T-helper 1 cell (primary cell): ENCODE measurements at places on chromosomes 1 and 21.

DNA sequence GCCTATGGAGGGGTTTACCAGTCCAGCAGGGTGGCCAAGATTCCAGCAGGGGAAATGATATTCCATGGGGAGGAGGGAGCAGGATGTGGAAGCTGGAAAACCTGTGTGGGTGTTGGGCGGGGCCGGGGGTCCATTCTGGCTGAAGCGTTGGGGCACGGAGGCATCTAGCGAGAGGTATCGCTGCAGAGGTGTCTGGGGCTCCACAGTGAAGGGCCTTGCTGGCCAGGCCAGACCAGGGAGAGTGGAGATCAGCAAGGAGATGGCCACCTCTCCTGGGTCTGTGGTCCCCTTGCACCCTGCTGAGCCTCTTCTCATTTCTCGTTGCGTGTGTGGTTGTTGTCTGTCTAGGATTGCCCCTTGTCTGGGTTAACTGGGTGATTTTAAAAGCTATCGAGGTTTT, 6.2 kb downstream of the COQ8A start:
- DNase-seq = no peak

- no peak for DNase-seq
Observed at GRCh38 chr1:235588916-235589515, 60.6 kb downstream of the GNG4 start.

GRCh38 chr1:34640654-34641401, 114.0 kb upstream of the GJB5 start:
- DNase-seq = no peak

GRCh38 chr1:155077758-155078445, 735 bp upstream of the EFNA3 start:
- DNase-seq = no peak

- no peak for DNase-seq
Observed at GRCh38 chr1:192161976-192162375, 3.7 kb downstream of the RGS18 start.

GRCh38 chr1:218611916-218612585, 266.9 kb downstream of the TGFB2 start:
- DNase-seq = no peak

DNA sequence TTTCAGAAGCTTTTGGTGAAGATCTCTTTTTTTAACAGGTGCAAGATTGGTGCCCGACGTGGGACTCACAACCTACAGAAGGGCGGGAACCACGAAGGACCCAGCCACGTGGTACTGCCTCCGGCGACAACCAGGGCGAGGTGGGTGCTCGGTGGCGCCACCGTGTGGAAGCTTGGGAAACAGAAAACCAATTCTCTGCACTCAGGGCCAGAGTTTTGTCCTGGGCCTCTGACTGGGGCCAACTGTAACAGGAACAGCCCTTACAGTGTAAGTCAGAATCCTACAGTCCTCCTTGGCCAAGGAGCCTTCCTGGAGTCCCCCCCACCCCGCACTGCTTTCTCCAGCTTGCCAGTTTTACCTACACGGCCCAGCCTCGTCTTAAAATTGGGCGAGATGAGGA, 11.6 kb upstream of the S100A7A start:
- DNase-seq = peak; percentile 42

DNA sequence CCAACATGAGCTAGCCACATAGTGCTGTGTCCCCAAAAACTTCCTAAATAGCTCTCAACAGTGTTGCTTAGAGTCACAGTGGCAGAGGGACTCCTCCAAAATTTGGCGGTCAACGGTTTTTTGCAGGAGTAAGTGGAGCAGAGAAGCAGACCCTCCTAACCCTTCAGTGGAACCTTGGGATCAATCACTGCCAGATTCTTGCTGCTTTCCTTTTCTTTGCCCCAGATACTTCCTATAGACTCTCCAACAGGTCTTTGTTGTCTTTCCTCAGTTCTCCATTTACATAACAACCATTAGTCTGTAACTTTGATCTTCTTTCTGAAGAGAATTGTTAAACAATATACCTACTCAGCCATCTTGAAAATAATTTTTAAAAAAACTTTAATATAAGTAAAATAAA, 556.1 kb downstream of the BRINP3 start:
- DNase-seq = no peak

GRCh38 chr1:154329152-154329521, 3.8 kb downstream of the ATP8B2 start:
- no peak for DNase-seq

GRCh38 chr1:28926629-28927265, 12.4 kb downstream of the EPB41 start:
- DNase-seq = peak; percentile 32

GRCh38 chr1:24111996-24112779, at the start of gene MYOM3:
Gene MYOM3 (minus strand): TSS chr1:24112135. CDS start chr1:24108636, 3,499 bp downstream.
- peak; percentile 46 for DNase-seq

- no peak for DNase-seq
Observed at GRCh38 chr1:28516518-28516956, 10.7 kb downstream of the RCC1 start.

GRCh38 chr1:100717218-100717617, 2.3 kb upstream of the VCAM1 start:
- DNase-seq = no peak

DNA sequence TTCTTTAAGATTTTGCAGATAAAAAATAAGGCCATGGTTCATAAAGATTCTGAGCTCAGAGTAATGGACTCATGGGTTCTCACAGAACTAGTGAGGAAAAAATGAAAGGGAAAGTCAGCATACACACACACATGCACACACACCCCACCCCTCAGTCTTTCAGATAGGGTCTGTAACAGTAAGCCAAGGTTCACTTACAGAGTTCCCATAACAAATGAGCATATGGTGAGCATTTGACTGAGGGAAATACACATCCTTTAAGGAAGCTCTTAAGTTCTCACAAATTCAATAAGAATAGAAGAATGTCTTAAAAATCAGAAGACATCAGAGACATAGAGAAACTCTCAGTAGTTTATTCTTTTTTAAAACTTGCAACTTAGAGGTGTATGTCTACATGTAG, 57.9 kb downstream of the NTMT2 start:
- no peak for DNase-seq

DNA sequence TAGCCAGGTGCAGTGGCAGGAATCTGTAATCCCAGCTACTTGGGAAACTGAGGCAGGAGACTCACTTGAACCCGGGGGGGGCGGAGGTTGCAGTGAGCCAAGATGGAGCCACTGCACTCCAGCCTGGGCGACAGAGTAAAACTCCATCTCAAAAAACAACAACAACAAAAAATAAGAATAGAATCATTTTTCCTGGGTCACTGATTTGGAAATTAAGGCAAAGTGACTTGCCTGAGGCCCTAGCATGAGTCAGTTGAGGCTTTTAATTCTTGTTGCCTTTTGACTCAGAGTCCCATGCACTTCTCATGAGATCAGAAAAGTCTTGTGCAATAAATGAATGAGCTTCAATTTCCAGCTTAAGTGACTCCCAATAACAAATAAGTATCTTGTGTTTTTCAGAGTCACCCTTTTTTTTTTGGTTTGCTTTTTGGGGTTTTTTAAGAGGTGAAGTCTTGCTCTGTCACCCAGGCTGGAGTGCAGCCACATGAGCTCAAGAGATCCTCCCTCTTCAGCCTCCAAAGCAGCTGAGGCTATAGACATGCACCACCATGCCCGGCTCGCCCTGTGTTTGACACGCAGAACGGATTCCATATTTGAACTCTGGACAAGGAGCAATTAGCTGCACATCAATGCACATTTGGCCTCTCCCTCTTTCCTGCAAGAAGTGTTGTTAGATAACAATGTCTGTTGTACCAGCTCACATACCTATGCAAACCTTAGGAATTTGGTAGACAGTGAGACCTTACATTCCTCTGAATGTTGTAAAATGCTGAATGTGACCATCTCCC, 3.4 kb upstream of the PLEKHM2 start:
- no peak for DNase-seq

DNA sequence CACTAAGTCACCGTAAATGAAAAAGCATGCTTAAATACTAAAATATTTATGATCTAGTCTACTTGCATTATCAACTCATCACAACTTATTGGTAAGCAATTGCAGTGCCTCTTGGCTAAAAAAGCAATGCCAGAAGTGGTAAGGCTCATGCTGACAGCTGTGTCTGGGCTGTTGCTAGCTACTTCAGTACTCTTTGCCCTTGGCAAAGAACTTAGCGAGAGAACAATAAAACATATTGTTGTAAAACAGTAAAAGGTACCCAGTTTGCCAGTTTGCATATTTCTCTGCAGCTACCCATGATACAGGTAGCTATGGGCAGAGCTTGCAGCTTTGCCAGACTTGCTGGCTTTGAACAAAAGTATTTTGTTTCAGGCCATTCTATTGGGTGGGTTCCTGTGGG, 73.1 kb downstream of the ATP6V1G3 start:
- DNase-seq = no peak

DNA sequence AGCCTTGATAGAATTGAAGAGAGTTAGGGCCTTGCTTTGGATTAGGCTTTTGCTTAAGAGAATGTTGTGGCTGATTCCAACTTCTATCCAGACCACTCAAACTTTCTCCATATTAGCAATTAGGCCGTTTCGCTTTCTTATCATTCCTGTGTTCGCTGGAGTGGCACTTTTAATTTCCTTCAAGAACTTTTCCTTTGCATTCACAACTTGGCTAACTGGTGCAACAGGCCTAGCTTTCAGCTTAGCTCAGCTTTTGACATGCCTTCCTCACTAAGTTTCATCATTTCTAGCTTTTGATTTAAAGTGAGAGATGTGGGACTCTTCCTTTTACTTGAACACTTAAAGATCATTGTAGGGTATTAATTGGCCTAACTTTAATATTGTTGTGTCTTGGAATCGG, 183.6 kb upstream of the L1TD1 start:
- DNase-seq = no peak

GRCh38 chr1:87318056-87318650, 10.5 kb upstream of the LMO4 start:
- DNase-seq = no peak
